ENCODE measurements at places on chromosomes 1 and 21. TPM values are rescaled to one million over a fixed set of nuclear protein-coding genes. Genes with fewer than 3 reads are reported as not detected.

DNA sequence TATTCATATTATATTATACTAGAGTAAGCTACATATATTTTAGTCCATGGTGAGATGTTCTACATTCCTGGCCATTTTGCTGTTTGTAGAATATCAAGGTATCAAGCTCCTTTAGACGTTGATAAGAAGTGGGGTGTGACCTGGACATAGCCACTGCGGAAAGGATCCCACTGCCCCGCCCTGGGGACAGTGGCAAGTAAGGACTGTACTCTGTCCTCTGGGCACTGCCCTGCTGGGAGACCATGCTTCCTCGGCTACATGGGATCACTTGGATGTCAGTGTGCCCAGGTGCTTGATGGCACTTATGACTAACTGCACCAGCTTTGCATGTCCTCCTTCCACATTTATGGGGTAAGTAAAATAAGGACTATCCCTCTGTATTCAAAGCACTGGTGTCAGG lies 46.3 kb upstream of the NTPCR start:
- DNase-seq: no peak

The NID1 gene
- polyA plus RNA-seq: 168 TPM

The CNKSR1 gene
- polyA plus RNA-seq: 20.2 TPM

The PCP4 gene
- 11.1 TPM for polyA plus RNA-seq

DNA sequence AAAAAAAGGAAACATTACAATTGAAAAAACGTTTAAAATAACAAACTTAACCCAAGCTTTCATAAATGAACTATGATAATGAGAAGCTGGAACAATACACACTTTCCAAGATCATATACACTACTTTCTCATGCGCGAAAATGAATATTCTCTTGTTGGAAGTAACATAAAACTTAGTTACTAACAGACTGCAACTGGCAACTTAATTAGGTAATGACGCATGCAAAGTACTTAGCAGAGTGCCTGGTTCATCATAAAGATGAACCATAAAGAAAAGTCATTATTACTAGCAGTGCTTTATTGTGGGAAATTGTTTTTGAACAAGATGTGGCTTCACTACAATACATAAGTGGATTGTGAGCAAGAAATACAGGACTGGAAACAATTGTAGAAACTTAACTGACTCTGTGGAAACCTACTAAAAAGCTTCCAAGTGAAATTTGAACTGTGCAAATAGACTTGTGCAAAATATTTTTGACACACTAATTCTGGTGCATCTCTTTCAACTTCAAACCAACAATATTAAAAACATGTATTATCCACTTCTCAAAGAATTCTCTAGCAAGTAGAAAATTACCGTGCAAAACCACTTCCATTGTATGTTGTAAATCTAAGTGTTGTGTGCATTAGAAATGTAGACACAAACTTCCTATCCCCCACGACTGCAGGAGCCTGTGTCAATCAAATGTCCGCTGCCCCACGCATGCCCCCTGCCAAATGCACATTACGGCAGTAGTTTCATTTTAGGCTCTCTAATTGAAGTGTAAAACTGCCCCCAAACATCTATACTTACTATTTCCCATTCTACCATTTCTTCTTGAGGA lies 2.0 kb downstream of the ARHGAP29 start:
- no peak for DNase-seq

The L1TD1 gene
- polyA plus RNA-seq: 3.3 TPM

The SV2A gene
- polyA plus RNA-seq: 8.4 TPM

DNA sequence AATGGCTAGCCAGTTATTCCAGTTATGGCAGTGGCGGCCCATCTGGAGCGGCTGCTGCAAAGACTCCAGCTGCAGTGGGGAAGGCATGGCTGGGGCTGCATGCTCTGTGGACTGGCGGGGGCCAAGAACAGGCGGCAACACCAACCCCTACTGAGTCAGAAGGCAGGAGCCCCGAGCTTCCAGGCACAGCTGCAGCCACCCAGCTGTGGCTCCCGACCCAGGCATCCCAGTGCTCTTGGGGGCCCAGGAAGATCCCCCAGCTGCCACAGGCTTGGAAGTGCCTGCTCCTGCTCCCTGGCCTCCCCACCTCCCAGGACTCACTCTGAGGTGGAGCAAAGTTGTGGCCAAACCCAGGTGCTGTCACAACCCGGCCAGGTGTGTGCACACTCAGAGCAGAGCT lies 317.0 kb upstream of the RRP15 start:
- DNase-seq: no peak

DNA sequence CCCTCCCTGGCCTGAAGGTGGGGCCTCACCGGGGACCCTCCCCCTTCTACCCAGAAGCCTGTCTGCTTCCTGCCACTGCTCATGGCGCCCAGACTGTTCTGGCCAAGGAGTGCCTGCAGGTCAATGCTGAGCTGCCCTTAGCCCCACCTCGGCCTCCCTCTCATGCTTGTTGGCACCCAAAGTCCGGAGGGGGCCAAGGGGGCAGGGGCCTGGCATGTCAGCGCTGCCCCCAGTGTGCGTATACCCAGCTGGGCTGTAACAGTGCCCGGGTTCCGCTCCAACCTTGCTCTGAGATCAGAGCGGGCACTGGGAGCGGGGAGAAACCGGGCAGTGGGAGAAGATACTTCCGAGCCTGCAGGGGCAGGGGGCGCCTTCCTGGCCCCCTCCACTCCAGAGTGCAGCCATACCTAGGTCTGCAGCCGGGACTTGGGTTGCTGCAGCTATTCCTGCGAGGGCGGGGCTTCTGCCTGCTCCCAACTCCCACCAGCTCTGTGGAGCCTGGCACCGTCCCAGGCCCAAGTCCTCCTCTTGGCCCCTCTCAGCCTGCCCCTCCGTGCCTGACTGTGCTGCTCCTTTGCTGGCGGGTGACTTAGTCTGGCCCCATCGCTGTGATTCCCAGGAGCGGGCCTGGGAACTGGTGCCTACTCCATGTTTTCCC lies 21.4 kb upstream of the TGFB2 start:
- DNase-seq: no peak

DNA sequence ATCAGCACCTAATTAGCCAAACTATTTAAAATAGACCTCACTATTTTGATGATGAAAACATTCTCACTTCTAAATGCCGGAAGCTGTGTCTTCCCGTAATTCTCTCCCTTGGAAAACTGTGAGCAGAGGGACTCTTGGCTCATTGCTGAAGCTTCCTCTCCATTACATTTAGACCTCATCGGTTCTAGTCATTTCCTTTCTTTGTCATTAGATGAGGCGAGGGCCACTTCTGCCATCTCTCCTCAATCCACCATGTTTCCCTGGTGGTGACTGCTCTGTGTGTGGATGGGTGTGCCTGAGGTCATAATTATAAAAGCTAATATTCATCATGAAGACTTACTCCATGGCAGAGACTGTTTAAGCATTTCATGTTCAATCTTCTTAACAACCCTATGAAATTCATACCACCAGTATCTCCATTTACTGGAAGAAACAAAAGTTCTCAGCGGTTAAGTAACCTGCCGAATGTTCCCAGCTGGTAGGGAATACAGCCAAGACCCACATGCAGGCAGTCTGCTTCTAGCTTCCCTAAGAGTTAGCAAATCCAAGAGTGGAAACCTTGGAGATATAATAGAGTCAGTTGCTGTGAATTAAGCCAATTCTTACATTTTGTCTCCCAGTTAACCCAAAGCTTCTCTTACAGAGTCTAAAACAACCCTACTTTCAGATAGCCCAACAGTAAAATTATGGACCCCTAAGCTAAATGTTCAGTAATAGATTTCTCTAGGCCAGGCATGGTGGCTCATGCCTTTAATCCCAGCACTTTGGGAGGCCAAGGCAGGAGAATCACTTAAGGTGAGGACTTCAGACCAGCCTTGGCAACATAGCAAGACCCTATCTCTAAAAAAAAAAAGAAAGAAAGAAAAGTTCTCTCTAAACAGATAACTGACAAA lies 156.2 kb downstream of the ZBTB18 start:
- no peak for DNase-seq

GRCh38 chr1:235673981-235674380 lies 24.4 kb upstream of the GNG4 start:
- no peak for DNase-seq

The GSTM5 gene
- polyA plus RNA-seq: 34.2 TPM

Measured in left renal cortex interstitium (tissue), 4 donors.